ENCODE measurements at places on chromosomes 6 and 20.

GRCh38 chr6:150685860-150686259 lies 86.2 kb downstream of the PLEKHG1 start:
- peak; percentile 78 for DNase-seq

DNA sequence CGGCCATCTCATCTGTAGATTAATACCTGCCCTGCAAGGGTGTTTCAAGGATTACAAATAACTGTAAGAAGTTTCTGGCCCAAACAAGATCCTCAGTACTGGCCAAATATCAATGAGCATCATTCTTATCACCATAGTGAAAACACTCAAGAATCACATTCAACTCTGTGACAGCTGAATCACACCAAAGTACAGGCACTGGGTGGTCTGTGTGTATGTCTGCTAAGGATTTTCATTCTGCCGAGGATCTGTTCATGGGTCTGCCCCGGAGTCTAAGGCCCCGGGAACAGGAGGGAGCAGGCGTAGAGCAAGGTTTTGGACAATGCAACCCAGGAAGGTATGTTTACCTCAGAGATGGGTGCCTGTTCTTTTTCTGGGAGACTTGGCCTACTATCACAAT lies 110.5 kb downstream of the TRERF1 start:
- no peak for DNase-seq

DNA sequence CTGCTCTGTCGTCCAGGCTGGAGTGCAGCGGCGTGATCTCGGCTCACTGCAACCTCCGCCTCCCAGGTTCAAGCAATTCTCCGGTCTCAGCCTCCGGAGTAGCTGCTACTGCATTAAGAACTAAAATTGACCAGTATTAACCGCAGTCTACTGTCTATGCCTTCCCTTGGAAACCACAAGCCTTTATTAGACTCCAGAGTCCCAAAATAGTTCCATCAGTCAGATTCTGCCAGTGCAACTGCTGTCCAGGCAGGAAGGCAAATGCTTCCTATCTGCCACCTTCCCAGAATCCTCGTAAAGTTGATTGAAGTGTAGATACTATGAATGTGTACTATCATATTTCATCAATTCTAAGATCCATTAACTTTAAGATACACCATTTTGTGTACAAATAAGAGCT lies 16.7 kb downstream of the KAT14 start:
- no peak for DNase-seq

- DNase-seq = no peak
These were observed 12.4 kb upstream of the MAK start for GRCh38 chr6:10850728-10851127.

GRCh38 chr20:1965520-1966351 lies 28.1 kb downstream of the PDYN start:
- peak; percentile 93 for DNase-seq

DNA sequence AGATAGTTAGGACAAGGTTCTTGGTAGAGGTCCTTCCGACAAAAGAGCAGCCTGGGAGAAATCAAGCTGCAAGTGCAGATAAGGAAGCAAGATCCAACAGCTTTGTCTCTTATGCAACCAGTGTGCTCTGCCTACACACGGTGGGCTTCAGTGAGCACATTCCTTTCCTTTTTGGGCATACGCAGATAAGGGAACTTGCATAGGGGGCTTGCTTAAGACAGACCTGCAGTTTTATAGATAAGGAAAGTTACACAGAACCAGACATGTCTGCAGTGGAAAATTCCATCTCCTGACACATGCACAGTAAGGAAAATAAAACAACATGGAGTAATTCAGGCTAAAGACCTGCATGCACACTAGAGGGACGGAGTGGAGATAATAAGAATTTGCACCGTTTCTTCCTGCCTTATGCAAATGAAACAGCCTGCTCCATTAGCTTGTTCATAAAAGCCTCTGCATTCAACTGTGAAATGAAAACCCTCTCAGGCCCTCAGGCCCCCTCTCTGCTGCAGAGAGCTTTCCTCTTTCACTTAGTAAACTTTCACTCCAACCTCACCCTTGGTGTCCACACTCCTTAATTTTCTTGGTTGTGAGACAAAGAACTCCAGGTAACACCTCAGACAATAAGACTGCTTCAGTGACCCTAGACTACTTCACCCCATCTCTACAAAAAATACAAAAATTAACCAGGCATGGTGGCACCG lies 97.5 kb upstream of the MYLIP start:
- DNase-seq = no peak

DNA sequence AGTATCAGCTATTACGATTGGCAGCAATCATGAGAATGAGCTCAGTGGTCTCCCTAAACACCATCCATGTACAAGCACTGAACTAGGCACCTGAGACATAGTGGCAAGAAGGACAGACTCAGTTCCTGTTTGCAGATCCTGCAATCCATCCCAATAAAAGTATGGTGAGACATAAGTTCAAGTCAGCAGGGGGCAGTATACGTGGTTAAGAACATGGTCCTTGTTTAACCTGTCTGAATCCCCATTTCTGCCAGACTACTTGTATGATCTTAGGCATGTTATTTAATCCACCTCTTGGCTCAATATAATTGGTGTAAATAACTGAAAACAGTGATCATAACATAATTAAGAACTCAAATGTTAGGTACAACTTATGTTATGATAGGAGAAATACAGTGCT lies 33.2 kb upstream of the PNISR start:
- no peak for DNase-seq

- peak; percentile 67 for DNase-seq
These were observed 47.0 kb downstream of the WDR27 start for GRCh38 chr6:169654598-169655391.

- DNase-seq = no peak
These were observed 111.8 kb downstream of the PERP start for GRCh38 chr6:137995371-137995770.

DNA sequence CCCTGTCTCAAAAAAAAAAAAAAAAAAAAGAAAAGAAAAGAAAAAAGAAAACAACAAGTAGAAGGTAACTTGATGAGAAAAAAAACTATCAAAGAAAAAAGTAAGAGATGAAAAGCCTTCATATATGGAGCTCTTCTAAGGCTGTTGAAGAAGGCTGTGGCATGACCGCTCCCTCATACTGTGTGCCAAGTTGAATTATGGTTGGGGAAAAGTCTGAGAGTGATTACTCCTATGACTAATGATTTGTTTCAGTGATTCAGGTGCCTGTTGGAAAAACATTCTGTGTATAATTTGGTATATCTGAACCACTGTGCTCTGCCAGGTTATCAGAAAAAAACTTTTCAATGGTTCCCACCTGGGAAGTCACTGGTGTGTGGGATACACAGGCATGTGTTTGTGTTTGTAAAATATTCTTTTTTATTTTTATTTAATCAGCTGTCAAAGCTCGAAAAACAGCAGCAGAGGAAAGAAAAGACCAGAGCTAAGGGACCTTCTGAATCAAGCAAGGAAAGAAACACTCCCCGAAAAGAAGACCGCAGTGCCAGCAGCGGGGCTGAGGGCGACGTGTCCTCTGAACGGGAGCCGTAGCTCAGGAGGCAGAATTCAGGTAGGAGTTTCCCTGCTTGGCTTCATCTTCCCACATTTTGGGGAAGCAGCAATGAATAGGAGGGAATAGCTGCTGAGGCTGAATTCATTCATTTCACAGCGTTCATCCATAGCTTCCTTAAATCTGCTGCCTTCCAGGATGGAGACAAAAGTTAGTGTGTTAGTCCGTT lies 69.7 kb upstream of the SCP2D1 start:
- DNase-seq = no peak

GRCh38 chr20:24633026-24633425 lies 163.6 kb downstream of the SYNDIG1 start:
- DNase-seq = no peak

DNA sequence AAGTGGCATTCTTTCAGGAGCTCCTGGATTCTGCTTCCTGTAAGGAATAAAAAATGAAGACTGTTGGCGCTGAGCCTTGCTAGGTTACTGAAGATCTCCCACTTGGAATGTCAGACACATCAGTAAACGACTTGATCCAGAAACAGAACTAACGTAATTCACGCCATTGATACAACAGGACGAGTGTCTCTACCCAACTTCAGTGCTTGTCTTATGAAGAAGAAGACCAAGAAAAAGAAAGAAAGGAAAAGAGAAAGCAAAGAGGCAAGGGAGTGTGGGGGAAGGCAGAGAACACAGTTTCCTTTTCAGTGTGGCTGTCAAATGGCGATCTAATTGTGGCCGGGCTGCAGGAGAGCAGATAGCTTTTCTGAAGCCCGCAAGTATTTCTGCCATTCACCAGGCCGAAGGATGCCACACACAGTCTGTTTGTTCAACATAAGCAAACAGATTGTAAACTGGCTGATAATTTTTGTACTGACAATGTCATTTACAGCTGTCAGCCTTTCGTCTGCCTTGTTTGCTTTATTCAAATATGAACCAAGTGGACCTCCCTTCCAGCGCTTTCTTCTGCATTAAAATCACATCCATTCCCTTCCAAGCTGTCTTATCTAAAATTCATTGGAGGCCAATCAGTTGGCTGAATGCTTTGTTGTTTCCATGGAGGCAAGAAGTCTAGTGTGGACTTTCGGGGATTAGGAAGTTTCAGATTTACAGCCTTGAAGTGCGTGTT lies 180.6 kb downstream of the FOXA2 start:
- DNase-seq = no peak
